Activated CD4-positive, alpha-beta memory T cell treated with anti-CD3 and anti-CD28 coated beads for 36 hours (primary cell): ENCODE measurements at places on chromosomes 6 and 20.

DNA sequence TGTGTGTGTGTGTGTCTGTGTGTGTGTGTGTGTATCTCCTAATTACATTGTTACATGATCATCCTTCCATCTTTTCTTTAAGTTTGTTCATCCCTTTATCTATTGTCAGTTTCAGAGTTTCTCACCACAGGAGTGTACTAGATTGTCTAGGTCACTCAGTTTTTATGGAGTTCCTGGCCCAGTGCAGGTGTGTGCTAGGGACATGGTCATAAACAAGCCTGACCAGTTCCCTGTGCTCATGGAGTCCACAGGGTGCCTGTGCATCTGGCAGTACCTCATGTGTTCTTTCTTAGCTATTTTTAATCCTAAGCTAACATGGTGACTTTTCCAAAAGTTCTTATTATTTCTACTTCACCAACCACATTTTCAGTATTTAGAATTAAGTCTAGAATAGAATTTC, 43.9 kb downstream of the PHACTR2 start:
- DNase-seq, result no peak

GRCh38 chr20:50320005-50320900, 129.6 kb downstream of the CEBPB start:
- no peak for DNase-seq

GRCh38 chr6:15620611-15621010, 42.2 kb downstream of the DTNBP1 start:
- no peak for DNase-seq

DNA sequence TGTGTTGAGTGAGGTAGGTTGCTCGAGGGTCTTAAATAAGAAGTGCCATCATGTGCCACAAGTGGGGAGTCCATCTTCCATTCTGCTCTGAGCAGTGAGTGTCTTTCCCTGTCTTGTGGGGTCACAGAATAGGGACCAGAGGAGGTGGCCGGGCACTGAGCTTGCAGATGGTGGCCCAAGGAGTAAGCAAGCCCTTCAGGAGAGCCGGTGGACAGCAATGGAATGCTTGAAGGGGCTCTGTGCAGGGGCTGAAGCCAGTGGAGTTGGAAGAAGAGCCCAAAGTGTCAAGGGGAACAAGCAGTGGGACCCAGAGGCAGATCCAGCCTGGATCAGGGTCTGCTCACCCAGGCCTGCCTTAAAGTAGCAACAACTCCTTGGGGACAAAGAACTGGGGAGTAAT, 213.5 kb upstream of the SNX9 start:
- DNase-seq, result no peak

DNA sequence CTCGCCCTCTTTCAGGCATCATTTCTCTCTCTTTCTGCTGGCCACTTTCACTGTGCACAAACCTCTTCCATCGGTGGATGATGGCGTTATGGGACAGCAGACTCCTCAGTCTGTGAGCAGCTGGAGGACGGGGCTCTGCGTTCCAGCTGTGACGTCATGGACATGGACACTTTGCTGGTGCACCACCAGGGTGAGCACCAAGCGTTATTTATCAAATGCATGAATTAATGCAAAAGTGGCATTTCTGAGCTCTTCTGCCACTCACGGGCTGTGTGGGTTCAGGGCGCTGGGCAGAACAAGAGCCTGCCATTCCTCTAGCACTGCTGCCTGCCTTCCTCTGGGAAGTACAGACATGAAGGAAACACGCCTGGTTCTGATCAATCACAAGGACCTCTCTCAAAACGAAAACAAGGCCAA, 82.9 kb upstream of the MPC1 start:
- no peak for DNase-seq

GRCh38 chr20:44166477-44166876, 20.5 kb downstream of the JPH2 start:
- DNase-seq, result no peak

- DNase-seq, result no peak
These were observed at the start of gene SPTLC3 for GRCh38 chr20:13008761-13009681. Gene SPTLC3, plus strand, starts transcription at chr20:13008972. Its CDS starts 296 bp downstream, at chr20:13009268.

DNA sequence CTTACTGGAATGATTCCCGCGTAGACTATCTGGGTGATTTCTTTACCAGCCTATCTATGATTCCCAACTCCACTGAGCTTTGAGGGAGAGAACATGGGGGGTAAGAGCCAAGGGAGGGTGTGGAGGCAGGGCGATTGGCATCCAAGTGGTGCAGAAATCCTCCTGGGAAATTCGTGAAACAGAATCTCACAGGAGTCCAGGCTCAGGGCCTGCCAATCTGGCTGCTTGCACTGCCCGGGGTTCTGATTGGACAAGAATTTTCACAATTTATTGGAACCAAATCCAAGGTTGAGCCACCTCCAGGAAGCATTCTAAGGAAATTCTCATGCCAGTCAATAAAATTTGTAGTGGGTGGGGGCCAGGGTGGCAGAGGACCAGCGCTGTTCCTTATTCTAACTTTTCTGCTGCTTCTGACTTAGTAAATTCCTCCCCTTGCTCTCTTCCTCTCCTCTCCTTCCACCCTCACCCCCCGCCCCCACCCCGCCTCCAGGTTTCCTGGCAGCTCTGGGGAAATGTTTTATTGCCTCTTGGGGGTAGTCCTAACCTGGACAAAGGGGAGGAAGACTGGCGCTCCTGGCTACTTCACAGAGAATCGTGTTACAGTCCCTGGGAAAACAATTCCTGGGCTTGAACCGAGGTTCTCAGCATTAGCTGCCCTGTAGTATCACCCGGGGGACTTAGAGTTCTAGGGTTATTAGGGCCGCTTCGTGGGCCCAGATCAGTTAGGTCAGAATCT, 3.1 kb downstream of the BMP6 start:
- DNase-seq, result no peak

DNA sequence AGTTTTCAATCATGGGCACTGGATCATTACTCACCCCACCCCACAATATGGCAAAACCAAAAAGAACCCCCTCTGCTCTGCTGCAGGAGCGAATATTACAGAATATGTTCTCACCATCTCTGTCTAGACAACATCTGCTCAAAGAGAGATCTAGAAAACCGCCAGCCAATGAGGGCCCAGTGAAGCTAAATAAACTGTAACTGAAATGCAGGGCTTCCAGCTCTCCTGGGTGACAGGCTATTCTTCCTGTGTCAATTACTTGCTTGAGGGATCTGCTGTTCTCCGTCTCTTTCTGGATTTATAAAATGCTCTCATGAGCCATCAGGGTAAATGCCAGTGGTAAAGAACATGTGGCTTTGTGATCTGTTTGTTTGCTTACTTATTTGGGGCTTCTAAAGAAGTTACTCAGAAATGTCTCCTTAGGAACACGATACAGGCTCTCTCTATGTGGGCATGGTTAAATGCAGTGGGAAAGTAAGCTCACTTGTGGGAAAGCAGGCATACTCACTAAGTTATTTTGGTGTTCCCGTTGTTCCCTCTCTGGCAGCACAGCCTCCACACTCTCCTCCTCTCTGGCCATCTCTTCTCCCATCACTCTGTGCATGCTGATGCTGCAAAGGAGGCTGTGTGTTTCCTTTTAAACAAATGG, 44.8 kb downstream of the TTI1 start:
- no peak for DNase-seq

DNA sequence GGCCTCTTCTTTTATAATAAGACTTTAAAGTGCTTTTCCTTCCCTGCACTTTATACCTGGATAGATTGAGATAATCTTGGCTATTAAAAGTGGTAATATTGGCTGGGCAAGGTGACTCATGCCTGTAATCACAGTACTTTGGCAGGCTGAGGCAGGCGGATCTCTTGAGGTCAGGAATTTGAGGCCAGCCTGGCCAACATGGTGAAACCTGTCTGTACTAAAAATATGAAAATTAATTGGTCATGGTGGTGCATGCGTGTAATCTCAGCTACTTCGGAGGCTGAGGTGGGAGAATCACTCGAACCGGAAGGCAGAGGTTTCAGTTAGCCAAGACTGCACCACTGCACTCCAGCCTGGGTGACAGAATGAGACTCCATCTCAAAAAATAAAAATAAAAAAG, 197.1 kb upstream of the RGS17 start:
- no peak for DNase-seq

- DNase-seq, result no peak
These were observed 38.8 kb downstream of the HLA-F start for GRCh38 chr6:29762051-29762450.

GRCh38 chr6:118644007-118644406, 7.4 kb downstream of the CEP85L start:
- no peak for DNase-seq

- no peak for DNase-seq
These were observed 20.3 kb downstream of the BCKDHB start for GRCh38 chr6:80126657-80127345.

- no peak for DNase-seq
These were observed 51.3 kb downstream of the CD109 start for GRCh38 chr6:73747289-73747688.

- DNase-seq, result no peak
These were observed 288.9 kb upstream of the CDH4 start for GRCh38 chr20:60963146-60963545.
